ENCODE measurements at places on chromosomes 1 and 21.

DNA sequence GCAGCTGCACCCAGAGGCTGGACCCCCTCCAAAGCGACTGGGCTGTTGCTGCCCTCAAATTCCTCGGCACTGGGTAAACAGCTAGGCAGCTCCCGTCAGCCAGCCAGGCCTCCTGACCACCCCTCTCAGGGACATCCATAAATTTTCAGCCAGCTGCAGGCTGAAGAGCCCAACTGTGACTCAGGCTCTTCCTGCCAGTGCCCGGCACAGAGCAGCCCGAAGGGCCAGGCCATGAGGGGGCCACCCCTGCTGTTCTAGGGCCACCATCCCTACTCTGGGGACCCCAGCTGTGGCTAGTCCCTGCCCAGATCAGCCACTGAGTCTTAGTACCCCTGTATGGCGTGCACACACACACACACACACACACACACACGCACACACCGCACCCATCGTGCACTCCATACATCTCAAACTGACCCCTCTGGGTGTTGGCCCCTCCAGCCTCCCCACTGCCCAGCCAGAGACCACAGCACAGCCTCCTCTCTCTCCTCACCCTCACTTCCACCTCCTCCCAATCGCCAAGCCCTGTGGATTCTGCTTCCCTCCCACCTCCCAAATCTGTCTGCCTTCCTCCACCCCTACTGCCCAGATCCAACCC lies 6.2 kb upstream of the LAPTM5 start:
- DNase-seq = peak; percentile 13

DNA sequence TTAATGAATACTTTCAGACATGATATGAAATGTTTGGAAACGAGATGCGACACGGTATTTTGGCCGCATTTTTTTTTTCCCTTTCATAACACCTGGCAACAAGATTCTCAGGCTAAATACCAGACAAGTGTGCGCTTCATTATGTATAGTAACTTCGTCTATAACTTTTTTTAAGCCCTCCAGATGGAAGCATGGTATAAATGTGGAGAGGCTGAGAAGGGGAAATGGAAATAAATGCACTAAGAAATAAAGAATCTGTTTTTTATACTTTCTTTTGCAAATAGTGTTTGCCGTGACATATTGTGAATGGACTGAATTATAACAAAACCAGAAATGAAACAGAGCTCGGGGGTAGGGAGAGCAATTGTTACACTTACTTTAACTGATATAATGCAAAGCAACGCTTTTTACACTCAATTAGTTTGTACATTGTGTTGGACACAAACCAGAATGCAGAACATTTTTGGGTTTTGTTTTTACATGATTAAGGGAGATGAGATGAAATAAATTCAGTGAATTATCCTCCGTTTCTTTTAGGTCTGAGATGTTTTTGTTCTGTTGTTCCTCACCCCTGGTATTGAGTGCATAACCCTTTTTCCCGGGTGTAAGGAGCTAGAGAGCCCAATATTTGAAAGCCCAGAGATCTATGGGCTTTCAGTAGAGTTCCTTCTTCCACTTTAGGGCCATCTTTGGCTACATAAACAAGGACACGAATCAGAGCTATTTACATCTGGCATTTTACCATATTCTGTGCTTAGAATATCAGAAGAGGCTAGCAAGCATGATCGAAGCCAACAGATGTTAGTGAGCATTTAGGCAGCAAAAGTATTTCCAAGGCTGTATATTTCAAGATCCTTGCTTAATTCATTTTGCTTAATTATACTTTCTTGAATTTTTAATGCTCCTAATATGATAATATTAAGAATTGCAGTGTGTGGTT lies 478.0 kb downstream of the CAMTA1 start:
- DNase-seq = peak; percentile 80

DNA sequence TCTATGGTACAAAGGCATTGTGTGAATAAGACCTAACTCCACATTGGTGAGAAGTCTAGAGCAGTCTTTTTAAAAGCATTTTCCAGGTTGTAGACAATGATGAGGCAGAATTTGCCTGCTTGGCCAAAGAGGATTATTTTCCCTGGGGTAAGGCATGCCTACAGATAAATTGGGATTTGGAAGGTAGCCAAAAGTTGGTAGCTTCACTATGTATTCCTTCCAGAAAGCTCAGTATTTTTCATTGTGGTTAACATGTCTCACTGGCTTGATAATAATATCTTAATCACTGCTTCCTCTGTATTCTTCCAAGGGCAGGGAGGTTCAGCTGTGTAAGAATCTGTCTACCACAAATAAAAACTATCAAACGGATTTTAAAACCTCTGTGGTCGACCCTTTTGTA lies 590.8 kb upstream of the PRMT6 start:
- DNase-seq = no peak

DNA sequence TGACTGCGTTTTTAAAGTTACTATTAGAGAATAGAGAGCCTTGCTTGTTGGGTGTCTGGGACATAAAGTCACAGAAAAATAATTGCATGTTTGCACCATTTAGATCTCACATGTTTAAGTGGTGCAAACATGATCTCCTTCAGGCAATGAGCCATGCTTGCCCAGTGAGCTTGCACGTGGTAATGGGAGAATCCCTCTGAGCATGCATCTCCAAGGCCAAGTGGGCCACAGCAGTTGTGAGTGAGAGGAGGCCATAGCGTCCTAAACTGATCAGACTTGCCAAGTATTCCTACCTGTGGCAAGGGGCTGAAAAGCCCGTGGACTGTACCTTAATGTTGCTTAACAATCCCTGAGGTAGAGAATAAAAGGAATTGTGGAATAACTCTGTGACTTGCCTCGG lies 158.3 kb downstream of the PLA2G4A start:
- DNase-seq = no peak

DNA sequence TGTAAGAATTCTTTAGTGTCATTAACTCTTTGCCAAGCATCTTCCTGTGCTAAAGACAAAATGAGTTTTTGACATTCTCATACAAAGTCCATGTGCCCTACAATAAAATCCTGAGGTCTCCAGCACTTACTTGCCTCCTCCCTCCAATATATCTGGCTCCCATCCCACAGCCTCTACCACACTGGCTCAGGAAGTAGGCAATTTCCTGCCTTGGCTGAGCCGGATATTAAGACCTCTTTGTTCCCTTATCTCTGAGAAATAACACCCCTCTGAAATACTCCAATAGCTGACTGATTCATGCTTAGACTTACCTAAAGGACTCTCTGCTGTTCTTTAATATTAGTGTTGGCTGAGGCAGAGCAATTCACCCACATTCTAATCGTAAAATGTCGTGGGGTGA lies 37.6 kb upstream of the GORAB start:
- DNase-seq = no peak

DNA sequence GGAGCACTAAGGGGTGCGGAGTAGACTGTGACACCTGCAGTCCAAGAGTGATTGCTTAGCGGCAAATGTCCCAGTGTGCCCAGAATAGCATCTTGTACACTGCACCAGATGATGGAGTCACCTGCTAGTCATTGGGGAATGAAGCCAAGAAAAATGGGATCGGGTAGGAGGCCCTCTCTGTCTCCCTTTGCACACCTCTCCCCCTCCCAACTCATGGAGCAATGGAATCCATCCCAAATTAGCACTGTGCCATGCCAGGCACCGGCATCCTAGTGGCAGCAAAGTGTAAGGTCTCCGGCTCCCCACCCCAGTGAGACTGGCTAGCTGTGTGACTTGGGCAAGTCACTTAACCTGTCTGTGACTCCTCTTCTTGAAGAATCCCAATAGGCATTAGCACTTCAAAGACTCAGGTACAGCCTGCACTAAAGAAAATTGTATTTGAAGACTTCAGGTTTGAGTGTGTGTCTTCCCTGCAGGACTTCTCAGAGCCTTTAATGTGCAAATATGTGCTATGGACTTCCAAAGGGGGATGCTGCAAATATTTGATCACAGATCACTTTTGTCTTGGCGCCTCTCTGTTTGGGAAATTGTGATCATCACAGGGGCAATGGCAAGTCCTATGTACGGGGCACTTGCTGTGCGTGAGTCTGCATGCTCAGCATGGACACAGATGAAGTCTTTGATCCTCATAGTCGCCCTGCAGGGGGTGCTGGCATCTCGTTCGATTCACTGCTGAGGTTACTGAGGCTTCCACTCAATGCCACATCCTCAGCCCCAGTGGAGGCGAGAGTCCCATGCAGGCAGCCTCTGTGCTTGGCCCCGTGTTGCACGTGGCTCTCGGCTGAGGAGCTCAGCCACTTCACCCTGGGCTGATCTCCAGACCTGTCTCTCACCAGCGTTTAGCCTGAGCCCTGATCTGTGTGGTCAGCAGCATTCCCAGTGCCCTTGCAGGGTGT lies 272.9 kb upstream of the C1orf174 start:
- DNase-seq = peak; percentile 5

- DNase-seq = no peak
These were observed 1.4 kb downstream of the DIO1 start for GRCh38 chr1:53895421-53895820.

DNA sequence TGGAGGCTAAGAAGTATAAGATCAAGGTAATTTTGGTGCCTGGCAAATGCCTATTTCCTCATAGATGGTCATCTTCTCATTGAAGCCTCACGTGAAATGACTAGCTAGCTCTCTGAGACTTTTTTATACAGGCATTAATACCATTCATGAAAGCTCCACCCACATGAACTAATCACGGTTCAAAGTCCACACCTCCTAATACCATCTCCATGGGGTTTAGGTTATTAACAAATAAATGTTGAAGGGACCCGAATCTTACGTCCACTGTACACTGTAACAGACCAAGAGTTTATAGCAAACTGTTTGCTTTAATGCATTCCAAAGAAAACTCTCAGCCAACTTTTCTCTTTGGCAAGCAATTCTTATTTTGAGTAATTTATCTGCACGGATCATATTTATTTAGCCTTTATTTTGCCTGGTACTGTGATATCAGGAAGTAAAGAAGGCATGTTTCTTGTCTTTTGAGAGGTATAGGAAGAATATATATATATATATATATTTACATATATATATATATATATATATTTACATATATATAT lies 296.1 kb upstream of the LRRC7 start:
- no peak for DNase-seq
